Motor neuron (in vitro differentiated cells): ENCODE measurements at places on chromosomes 11 and 22. TPM values are rescaled to one million over a fixed set of nuclear protein-coding genes. Genes with fewer than 3 reads are reported as not detected.

GRCh38 chr11:123051634-123052033 is 10.3 kb downstream of the HSPA8 start:
- no peak for ATAC-seq

The OR8G1 gene
- total RNA-seq = 0.24 and 0.28 TPM in 2 replicates

The OTOG gene
- 0.38 and 0.39 TPM in 2 replicates for total RNA-seq

DNA sequence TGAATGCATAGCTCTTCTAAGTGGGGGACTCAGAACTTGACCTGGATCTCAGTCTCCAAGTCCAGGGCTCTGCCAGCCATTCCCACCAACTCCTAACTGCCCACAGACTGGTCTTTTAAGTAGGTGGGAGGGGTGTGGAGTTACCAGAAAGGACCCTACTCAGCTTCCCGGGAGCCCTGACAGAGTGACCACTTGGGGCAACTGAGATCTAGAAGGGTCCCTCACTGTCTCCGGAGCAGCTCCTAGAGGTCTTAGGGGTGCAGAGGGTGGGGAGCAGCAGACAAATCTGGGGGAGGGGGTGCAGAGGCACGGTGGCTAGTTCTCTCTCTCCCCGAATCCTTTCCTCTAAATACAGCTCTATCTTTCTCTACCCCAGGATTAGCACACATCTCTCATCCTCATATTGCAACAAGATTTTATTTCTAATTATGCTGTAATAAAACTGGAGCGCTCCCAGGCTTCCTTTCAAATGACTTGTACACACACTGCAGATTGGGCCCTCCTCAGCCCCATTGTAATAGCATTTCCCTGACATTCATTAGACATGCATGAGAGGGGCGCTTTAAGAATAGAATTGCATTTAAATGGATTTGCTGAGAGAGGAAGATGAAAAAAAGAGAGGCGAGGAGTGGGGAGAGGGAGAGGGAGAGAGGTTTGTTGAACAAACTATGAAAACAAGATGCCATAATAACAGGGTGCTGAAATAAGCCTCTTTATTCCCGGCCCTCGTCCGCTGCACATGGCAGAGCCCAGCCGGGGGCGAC is 219.0 kb downstream of the CEP164 start:
- no peak for ATAC-seq
